Left renal cortex interstitium (tissue), 4 donors: ENCODE measurements at places on chromosomes 6 and 20.

- no peak for DNase-seq
Measured at GRCh38 chr20:34974246-34974645, 18.6 kb downstream of the MYH7B start.

- DNase-seq: peak; percentile 19
Measured at GRCh38 chr6:1610497-1611321, 994 bp downstream of the FOXC1 start.

- DNase-seq: no peak
Measured at GRCh38 chr6:51928320-51928719, 159.1 kb downstream of the PKHD1 start.

GRCh38 chr20:10313701-10314100 is 95.1 kb downstream of the SNAP25 start:
- DNase-seq: no peak

GRCh38 chr6:138115877-138116660 is 8.8 kb upstream of the PERP start:
- DNase-seq: no peak

- no peak for DNase-seq
Measured at GRCh38 chr20:58447511-58448391, 58.7 kb downstream of the VAPB start.

DNA sequence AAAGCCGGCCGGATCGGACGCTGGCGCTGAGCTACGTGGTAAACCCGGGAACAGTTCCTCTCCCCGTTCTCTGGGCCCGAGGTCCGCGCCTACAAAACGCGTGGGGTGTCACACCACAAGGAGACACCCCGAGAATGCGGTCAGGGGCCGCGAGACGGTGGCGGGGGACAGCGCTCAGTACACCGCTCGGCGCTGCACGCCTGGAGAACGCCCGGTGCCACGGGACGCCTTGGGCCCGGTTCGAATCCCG is 670 bp downstream of the NCOA5 start:
- peak; percentile 10 for DNase-seq

DNA sequence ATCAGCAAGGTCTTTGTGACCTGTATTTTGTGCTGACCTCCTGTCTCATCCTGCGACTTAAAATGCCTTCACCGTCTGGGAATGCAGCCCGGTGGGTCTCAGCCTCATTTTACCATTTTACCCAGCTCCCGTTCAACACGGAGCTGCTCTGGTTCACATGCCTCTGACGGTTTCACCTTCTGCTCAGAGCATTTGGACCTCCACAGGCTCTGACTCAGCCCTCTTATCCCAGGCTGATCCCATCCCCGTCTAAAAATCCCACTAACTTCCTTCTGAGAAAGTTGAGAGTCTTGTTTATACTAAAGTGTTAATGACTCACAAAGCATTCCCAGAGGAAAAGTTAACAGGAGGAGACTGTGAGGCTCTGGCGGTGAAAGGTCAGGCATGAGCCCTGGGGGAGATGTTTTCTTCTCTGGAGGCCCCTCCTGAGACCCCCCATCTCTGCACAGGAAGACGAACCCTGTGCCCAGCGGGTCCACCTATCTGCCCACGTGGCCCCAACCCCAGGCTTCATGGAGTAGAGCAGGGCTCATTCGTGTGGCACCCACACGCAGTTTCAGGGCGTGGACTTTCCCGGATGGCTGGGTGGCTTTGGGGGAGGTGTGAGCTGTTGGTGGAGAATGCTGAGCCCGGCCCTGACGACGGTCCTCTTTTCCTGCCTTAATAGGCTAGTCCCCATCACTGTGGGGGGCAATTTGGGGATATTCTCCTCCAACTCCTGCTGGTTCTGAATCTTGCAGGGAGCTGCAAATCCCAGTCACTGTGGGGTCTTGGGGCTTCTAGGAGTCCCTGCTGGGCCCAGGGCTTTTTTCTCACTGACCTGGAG is 3.3 kb upstream of the BIRC7 start:
- DNase-seq: no peak

- DNase-seq: no peak
Measured at GRCh38 chr20:62285722-62286121, 17.1 kb upstream of the ADRM1 start.

- no peak for DNase-seq
Measured at GRCh38 chr6:167997642-167998041, at the start of gene KIF25. Gene KIF25, plus strand, starts transcription at chr6:167997671. Its CDS starts 31,915 bp downstream, at chr6:168029586.

DNA sequence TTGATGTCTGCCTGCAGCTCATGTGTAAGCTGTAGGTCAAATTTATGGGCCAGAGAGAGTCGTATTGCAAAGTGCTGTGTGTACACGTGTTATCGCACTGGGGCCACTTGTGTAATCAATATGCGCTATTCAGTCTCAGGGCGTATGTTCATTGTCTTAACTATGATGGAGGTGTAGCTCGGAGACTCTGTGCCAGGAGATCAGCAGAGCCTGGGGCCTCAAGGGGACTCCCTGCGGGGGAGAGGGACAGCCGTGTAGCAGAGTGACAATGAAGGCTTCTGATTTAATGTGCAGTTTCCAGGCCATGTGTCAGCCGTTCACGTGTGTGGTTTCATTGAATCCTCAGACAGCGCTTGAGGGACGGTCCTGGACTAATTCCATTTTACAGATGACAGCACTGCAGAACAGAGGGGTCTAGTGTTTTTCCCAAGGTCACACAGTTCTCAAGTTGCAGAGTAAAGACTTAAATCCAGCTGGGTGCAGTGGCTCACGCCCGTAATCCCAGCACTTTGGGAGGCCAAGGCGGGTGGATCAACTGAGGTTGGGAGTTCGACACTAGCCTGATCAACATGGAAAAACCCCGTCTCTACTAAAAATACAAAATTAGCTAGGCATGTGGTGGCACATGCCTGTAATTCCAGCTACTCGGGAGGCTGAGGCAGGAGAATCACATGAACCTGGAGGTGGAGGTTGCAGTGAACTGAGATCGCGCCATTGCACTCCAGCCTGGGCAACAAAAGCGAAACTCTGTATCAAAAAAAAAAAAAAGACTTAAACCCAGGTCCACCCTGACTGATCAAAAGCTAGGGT is 242.5 kb downstream of the PREX1 start:
- DNase-seq: no peak

DNA sequence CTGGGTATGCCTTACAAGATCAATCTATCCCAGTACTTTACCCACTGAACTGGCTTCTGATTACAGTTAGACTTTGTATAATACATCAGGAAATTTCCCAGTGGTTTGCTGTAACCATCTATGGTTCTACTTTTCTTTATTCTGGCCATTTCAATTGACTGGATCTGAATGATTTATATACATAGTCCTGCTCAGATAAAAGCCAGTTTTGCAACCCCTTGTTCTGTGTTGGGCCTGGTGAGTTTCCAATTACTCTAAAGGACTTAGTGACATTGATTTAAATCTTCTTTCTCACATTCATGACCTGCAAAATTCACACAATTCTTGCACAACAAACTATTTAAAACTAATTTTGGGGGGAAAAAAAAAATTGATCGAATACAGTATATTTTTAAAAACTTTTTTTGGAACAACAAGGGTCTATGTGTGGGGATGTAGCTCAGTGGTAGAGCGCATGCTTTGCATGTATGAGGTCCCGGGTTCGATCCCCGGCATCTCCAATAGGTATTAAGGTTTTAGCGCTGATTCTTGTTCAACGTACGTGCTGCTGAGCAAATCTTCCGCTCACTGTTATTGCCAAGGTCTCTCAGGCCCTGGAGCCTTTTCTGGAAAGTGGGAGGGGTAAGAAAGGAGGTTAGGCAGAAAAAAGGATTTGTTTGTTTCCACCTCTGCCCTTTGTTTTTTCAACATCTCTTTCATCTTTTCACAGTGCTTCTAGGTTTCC is 117.5 kb downstream of the GPX5 start:
- no peak for DNase-seq

DNA sequence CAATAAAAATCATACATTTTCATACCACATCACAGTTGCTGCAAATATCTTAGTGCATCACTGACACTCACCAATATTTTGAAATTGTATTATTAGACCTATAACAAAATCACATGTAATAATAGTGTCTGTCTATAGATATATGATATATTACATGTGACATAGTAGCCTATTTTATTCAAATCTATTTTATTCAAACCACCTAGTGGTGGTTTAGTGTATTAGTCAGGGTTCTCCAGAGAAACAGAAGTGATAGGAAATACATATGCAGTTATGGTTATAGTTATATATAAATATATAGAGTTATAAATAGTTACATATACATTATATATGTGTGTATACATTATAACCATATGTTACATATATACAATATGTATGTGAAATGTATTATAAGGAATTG is 366.5 kb upstream of the ARID1B start:
- no peak for DNase-seq

DNA sequence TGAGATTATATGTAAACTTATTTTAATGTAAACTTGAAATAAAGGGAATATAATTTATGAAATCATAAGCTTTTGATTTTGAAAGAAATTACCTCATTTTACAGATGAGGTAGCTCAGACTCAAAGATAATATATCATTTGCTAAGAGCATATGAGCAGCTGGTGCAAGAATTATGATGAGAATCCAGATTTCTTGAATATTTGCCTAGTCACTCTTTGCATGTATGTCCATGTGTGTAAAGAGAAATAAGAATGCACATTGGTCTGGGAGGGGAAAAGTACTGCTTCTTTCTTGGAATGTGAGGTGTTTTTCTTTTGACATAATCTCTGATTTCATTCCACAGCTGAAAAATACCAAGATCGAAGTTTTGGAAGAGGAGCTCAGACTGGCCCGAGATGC is 11.1 kb upstream of the SNRNP48 start:
- no peak for DNase-seq

DNA sequence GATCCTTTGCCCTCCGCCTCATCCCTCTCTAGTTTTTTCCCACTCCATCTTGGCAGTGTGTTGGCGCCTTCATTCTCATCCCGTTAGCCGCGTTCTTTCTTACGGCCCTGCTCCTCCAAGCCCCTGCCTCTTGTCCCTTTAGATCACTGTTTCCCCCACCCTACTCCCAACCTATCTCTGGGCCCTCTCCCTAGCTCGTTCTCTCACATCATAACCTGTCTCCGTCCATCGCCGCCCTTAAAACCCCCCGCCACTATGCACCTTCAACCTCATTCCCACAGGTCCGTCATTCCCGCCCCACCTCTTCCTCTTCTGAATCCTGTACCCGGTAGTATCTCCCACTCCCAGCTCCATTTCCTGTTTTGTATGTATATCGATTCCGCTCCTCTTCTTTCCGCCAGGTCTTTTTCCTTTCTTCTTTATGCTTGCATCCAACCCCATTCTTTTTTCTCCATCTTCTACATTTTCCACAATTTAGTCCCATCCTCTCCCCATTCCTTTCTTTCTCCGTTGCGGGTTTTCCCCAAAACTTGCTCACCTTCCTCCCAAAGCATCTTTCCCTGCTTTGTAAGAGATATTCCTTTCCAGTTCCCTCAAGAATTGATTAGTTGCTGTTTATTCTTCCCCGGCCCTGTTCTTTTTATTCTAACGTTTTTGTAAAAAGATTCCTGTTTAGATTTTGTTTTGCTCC is 671 bp downstream of the EFHC1 start:
- DNase-seq: no peak

DNA sequence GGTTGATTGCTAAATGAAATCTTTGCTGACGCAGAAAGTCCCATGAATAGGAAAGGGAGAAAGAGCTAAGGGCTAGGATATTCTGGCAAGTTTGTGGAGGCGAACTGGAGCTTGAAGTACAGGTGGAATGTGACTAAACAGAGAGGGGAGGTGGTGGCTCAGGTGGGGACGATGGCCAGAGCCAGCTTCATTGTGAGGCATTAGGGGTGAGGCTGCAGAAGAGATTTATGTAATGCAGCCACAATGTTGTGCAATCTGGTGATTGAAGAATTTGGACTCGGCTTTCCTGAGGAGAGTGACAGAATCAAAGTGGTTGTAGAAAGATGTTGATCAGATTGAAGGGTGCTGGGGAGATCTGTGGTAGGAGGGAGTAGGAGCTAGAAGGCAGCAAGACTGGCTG is 42.9 kb upstream of the SPACA1 start:
- no peak for DNase-seq

DNA sequence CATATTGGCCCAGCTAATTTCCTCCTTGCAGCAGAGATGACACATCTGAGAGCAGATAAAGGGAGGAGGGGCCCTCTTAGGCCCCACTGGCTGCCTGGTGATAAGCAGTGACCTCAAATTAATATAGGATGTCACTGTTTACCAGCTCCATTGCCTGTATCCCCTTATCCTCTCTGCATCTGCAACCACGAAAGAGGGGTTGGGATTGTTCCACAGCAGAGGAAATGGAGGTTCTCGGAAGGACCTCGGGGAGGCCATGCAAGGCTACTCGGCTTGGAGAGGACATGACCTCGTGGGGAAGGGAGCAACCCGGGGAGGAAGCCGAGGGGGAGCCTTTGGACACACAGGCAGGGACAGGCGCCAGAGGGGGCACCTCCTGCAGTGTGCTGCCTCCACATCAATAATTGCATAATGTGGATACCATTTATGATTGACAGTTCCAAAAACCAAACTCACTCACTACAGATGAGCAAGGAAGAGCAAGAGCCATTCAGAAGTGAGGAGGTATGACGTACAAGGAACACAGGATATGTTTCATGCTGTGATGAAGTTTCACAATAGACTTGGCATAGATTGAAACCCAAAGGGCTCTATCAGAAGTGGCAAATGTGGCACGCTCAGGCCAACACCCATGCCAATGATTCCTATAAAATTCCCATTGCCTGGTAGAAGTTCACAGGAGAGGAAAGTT is 177.2 kb upstream of the RNF24 start:
- DNase-seq: no peak

DNA sequence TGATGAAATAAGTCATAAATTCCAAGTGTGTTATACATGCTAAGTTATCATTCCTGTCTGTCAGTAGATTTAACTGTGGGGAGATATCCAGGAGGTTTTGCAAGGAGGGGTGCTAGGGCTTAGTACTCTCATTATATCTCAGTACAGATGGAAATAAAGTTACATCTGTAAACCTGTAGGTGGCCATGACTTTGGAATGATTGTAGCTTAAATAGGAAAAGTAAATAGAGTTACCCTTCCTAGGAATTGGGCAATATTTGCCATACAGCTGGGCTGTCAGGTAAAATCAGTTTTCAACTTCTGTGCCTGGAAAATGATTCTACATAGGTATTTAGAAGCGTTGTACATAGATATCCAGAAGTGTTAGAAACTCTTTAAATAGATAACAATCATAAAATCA is 19.8 kb upstream of the TGM3 start:
- no peak for DNase-seq

GRCh38 chr6:52640916-52641315 is 30.0 kb upstream of the TMEM14A start:
- DNase-seq: no peak

DNA sequence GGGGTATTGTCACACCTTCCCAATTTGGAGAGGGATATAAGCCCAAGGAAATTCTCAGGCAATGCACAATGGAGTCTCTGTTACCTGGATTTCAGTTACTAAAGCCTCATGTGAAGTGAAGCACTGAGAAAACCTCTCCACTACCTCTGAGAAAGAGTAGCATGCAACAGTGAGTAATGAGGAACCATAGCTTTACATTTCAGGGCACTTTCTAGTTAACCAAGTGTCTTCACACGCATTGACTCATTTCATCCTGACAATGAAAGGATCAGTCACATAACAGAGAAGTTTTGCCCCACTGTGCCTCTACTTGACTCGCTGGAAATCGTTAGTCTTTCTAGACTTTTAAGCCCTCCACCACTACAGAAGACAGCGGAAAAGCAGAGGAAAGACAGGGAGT is 86.2 kb upstream of the ARID1B start:
- no peak for DNase-seq
